Astrocyte of the hippocampus (primary cell): ENCODE measurements at places on chromosomes 4 and X.

DNA sequence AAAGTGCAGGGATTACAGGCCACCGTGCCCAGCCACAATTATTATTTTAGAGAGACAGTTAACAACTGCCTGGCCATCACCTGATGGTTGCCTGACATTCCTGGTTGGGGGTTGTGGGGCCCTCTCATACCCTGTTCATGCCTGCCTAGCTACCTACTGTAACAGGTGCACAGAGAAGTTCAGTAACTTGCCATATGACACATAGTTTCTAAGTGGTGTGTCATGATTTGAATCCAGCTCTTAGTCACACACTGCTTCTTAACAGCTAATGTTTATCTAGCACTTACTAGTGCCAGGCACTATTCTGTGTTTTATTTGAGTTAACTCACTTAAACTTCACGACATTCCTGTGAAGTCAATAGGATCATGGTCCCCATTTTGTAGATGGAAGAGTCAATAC, 122.7 kb upstream of the JADE1 start:
- DNase-seq = no peak

DNA sequence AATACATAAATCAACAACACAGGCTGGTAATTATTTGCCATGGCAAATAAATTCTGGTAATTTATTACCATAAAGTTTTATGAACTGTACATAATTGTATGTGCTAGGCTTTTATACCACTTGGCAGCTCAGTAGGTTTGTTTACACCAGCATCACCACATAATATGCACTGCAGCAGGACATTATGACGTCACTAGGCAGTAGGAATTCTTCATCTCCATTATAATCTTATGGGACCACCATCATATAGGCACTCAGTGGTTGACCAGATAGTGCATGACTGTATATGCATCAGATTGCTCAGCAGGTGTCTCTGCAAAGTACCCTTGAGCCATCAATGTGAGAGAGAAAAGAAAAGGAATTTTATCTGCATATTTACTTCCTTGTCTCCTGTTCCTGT, 295.4 kb downstream of the CFAP47 start:
- DNase-seq = no peak

DNA sequence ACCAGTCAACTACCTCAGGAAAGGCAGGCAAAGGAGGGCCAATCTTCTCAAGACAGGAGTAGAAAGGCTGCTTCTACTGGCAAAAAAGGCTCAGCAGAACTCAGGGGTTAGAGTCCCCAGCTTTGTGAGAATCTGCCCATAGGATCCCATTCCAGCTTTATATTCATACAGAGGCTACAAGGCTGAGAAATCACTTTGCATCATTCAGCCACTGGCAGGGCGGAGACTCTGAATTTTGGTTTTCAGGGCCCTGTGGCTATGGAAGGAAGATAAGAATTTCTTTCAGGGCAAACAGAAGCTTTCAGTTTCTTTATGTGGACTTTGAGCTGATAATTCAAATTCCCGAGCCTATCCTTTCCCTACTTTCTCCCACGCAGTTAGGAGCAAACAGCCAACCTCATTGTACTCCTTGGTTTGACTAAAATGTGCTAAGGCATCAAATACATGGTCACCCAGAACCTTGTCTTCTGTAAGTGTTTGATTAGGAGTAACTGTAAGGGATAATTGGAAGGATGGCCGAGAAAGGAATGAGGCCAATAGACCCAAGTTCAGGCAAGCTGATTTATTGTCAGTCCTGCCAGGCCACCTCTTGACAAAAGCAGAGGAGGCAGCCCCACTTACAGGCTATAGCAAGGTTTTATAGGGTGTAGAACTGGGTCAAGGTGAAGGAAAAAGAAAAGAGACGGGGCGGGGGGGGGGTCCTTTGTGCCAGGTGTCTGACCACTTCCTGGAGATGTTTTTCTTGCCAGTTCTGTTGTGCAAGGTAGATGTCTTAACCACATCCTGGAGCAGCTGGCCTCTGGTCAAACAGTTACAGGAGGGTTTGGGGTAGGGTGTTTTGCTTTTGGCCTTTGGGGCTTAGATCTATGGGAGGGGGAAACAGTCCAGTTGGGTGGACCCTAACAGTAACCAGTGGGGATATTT, 165.3 kb upstream of the PPP1R2C start:
- DNase-seq = no peak

- DNase-seq = no peak
These were observed 104.0 kb upstream of the MBNL3 start for GRCh38 chrX:132592880-132593279.

- DNase-seq = no peak
These were observed 43.3 kb downstream of the MTMR1 start for GRCh38 chrX:150736475-150736874.

- DNase-seq = no peak
These were observed 117.9 kb upstream of the HAND2 start for GRCh38 chr4:173647902-173648301.

GRCh38 chr4:31045724-31046318, 325.7 kb downstream of the PCDH7 start:
- DNase-seq = peak; percentile 39

DNA sequence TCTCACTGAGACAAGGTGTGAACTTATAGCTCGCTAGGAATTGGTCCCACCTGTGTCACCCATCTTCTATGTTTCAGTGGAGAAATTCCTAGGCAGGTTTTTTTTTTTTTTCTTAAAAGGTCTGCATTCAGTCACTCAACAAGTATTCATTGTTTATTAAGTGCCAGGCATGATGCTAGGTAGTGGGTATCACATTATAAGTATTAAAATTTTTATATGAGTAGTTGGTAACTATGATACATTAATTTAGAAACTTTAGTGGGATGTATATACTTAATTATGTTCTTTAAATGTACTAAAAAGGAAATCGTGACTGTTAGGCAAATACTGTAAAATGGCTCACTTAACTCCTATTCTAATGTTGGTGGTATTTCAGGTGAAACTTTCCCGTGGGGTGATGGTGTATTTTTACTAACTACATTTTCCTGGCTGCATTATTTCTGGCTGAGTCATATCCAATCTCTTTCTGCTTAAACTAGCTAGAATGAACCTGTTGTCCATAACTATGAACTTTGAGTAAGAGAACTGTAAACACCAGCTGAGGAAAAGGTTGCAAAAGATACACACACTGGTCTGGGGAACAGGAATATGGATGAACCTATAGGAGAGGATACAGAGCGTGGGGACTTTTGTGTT, 49.3 kb upstream of the MED14 start:
- DNase-seq = peak; percentile 20

DNA sequence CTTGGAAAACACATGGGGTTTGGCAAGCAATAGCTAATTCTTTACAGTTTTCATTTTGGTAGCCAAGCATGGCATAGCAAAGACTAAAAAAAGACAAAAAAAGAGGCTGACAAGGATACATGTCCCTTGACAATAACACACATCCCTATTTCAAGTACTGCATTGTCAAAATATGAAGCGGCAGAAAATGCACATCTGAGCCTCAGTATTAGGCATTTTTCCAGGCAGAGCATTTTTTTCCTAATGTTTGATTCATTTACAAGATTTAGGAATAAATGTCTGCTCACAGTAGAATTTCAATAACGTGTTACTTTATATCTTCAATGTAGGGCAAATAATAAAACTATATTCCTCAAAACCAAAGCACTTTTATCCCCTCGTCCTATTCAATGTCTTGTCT, 216.3 kb upstream of the PCDH18 start:
- no peak for DNase-seq

GRCh38 chr4:8577972-8578371, 2.2 kb upstream of the GPR78 start:
- DNase-seq = no peak

DNA sequence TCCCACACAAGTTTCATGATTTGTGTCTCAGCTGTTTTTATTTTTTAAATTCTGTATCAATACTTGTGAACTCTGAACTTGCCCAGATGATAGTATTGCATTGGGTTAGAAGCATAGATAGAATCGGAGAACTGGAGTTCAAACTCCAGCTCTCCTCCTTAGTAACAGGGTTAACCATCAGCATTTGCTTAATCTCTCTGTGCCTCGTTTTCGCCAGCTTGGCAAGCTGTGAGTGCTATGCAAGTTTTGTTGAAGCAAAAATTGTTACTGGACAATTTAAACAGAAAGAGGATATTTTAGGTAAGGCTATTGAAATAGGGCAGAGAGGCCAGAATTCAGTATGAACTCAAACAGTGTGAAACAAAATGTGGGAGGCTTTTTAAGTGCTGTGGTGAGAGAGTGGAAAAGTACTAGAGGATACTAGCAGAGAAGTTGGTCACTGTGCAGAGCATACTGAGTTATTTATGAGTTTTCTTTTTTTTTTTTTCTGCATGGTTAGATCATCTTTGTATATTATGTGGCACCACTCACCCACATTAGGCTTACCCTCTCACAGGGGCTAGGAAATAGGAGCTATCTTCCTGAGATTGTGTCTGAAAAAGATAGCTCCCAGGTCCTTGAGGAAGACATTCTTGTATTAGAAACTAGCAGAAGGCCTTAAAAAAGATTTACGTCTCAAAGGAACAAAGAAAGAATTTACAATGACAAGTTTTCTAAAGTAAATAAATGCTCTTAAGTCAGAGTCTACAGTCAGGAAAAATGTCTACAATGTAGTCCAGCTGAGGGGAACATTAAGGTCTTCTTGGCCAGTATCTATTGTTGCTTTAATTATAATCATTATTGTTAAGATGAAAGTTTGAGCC, 1126.6 kb downstream of the FAT4 start:
- DNase-seq = no peak

DNA sequence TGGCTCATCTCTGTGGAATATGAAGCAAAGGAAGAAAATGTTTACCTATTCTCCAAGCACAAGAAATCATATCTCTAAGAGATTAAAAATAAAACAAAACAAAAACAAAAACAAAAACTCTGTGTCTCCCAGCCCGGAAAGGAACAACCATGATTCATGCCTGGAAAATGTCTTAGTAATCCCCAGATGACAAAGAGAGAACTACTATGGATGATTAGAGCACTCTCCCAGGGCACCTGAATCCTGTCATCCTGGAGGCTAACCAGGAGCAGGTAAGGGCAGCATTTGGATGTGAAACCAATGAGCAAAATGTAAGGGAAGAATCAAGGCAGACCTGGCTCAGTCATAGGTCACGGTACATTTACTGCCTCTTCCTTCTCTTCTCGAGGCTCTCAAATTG, 1.7 kb upstream of the AKAP4 start:
- peak; percentile 5 for DNase-seq

GRCh38 chr4:179601671-179602070, 2159.4 kb upstream of the AGA start:
- no peak for DNase-seq

DNA sequence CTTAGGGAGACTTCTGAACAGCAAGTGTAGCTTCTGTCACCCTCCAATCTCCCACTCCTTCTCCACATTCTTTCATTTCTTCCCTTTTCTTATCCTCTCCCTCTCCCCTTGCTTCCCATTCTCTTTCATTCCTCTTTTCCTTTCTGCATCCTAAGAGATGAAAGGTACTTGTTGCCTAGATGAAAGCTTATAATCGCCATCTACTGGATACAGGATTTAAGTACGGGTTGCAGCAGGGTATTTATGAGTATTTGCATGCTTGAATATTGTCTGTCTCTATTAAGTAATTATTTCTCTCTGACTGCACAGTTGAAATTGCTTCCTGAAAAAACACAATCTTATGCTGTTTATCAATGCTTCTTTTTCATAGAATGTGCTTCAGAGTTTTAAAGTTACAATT, 174.0 kb upstream of the TENT5D start:
- no peak for DNase-seq

DNA sequence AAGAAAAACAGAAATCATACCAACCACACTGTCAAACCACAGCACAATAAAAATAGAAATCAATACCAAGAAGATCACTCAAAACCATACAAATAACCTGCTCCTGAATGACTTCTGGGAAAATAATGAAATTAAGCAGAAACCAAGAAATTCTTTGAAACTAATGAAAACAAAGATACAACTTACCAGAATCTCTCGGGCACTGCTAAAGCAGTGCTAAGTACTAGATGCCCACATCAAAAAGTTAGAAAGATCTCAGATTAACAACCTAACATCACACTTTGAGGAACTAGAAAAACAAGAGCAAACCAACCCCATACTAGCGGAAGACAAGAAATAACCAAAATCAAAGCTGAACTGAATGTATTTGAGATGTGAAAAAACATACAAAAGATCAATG, 33.2 kb downstream of the AWAT2 start:
- DNase-seq = no peak

DNA sequence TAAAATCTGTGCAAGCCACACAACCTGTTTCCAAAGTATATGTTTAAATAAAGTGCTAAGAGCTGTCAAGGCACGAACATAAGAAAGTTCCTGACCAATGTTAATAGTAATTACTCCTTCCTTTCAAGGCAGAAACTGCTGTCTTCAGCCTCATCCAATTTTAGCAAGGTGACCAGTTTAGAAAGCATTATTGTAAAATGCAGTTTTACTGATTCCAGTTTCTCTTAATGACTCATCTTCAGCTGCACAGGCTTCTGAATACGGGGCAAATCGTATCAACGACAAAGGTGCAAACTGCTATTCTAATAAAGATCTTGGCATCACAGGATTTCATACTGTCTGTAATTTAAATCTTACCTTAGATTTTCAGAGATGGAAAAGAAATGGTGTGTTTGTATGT, 87.5 kb downstream of the PPP3CA start:
- DNase-seq = no peak

GRCh38 chrX:115650449-115650848, 89.5 kb downstream of the PLS3 start:
- peak; percentile 31 for DNase-seq

- DNase-seq = peak; percentile 16
These were observed 5.1 kb downstream of the CCDC160 start for GRCh38 chrX:134241960-134242619.

DNA sequence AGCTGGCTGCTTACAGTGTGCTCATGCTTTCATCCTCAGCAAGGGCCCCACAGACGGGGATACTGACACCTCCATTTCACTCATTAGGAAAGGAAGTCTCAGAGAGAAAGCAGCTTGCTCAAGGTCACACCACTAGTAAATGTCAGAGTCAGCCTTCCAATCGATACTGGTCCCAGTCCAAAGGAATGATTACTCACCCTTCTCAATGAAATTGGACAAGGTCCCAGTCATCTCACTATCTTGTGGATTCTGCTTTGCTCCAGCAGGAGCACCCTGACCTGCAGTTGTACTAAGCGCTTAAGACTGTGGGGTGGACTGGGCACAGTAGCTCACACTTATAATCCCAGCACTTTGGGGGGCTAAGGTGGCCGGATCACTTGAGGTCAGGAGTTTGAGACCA, 132.2 kb upstream of the SLC34A2 start:
- peak; percentile 16 for DNase-seq

DNA sequence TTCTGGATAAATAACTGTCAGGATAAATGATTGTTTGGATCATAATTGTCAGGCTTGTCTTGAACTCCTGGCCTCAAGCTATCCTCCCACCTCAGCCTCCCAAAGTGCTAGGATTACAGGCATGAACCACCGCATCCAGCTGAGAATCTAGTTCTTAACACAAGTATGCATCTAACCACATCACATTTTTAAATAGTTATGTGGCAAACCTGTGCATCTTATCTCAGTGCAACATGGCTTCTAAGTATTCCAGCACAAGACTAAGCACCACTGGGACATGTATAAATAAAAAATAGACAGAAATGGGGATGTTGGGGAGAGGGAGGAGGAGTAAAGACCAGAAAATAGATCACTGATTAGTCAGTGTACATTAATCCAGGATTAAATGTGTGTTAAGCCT, 74.7 kb upstream of the TBL1X start:
- DNase-seq = no peak
